Activated T-helper 17 cell treated with anti-CD3 and anti-CD28 coated beads, Interleukin-2, amount 50 U/mL, for 72 hours (primary cell): ENCODE measurements at places on chromosomes 12 and 14.
A peak's percentile ranks its signal among the peaks of the same experiment; 100 is the strongest.

- peaks cover 68% of the 10 kb centered on the region for H3K36me3 ChIP-seq
- H3K4me3 ChIP-seq: peak overlapping the region; percentile 96
- no peak for ATAC-seq
Observed at GRCh38 chr12:9753498-9753897, 7.2 kb downstream of the CD69 start.

DNA sequence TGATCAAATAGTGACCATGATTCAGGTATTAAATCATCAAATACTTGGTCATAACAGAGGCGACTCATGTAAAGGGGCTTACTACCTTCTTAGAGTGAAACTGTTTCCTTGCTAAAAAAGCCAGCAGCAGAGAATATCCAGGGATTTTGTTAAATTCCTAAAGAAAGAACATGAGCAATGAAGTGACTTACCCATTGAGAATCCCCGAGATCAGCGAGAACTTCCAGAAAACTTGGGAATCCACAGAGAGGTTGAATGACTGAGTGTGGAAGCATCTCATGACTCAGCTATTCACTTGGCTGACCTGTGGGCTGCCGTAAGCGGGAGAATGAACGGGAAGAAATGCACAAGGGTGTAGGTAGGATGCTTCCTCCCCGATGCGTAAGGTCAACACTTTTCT, 85.3 kb upstream of the KCNA1 start:
- H3K4me1 ChIP-seq: peaks cover 26% of the 10 kb centered on the region
- no peak overlapping the region for H3K4me3 ChIP-seq
- ATAC-seq: no peak

DNA sequence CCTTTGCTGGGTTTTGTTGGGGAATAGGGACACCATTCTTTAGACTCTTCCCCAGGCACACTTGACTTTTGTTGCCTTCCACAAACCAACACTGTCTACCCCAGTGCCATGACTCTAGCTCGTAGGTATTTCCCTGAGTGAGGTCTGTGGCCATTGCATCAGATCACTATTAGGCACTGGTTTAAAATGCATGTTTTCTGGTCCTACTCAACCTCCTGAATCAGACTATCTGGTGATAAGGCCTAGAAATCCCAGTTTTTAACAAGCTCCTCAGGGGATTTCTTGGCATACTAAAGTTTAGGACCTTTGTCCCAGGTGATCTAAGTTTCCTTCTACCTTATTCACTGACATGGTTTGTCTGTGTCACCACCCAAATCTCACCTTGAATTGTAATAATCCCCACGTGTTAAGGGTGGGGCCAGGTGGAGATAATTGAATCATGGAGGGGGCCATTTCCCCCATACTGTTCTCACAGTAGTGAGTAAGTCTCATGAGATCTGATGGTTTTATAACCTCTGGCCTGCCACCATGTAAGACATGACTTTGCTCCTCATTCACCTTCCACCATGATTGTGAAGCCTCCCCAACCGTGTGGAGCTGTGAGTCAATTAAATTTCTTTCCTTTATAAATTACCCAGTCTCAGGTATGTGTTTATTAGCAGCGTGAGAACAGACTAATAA, 87.8 kb upstream of the PSMC1 start:
- no peaks in the 10 kb centered on the region for H3K4me1 ChIP-seq
- H3K36me3 ChIP-seq: no peaks in the 10 kb centered on the region
- no peak for ATAC-seq
- no peak overlapping the region for H3K27ac ChIP-seq
- no peak overlapping the region for H3K4me3 ChIP-seq
- peaks cover 14% of the 10 kb centered on the region for H3K27me3 ChIP-seq

DNA sequence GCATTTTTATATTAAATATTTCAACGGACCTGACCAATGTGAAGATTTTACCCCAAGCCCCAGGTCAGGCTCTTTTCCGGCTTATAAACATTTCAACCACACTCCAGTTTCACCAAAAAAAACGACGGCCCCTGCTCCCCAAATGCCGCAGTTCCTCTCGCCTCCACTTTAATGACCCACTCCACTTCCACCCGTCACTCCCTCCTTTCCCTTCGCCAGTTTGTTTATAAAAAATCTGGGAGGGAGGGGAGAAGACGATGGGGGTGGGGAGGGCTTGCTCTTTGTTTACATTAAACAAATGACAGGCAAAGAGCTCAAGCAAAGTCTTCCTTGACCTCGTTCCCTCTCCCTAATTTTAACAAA, 5.4 kb downstream of the SIX6 start:
- H3K4me3 ChIP-seq: peak overlapping the region; percentile 31
- no peak for ATAC-seq
- H3K4me1 ChIP-seq: peaks cover 5% of the 10 kb centered on the region
- H3K27ac ChIP-seq: no peak overlapping the region
- H3K36me3 ChIP-seq: no peaks in the 10 kb centered on the region
- H3K27me3 ChIP-seq: peaks cover 55% of the 10 kb centered on the region

DNA sequence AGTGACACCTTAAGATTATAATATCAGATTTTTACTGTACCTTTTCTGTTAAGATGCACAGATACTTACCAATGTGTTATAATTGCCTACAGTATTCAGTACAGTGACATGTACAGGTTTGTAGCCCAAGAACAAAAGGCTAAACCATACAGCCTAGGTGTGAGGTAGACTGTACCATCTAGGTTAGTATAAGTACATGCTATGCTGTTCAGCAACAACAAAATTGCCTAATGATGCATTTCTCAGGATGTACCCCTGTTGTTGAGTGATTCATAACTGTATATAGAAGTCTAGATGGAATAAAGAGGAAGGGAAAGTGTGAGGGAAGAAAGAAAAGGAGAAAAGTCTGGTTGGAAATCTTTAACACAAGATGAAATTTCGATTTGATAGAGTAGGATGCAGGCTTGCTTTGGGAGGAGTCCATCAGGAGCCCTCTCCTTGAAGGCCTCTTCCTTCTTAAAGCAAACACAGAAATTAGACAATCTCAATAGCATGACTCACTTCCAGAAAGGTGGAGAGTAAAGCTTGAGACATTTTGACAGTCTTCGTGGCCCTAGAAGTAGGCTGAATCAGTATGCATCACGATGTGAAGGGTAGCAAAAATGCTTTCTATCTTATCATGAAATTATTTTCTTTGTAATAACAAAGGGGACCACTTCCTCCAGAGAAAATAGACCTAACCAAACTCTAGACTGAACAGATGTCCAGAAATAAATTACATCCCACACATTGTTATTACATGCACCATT, 191.5 kb downstream of the SYT1 start:
- no peak for ATAC-seq
- no peak overlapping the region for H3K27ac ChIP-seq
- no peaks in the 10 kb centered on the region for H3K27me3 ChIP-seq
- H3K4me1 ChIP-seq: no peaks in the 10 kb centered on the region
- H3K4me3 ChIP-seq: no peak overlapping the region

GRCh38 chr12:130138478-130138877, 23.8 kb upstream of the FZD10 start:
- H3K27me3 ChIP-seq: peaks cover 4% of the 10 kb centered on the region
- no peak overlapping the region for H3K4me3 ChIP-seq
- H3K4me1 ChIP-seq: peaks cover 4% of the 10 kb centered on the region

GRCh38 chr12:19915392-19916195, 452.7 kb upstream of the PDE3A start:
- no peaks in the 10 kb centered on the region for H3K4me1 ChIP-seq
- H3K27me3 ChIP-seq: peaks cover 3% of the 10 kb centered on the region
- H3K36me3 ChIP-seq: no peaks in the 10 kb centered on the region
- H3K27ac ChIP-seq: no peak overlapping the region
- no peak for ATAC-seq
